Lung (tissue), 17 donors: ENCODE measurements at places on chromosomes 2 and 18. TPM values are rescaled to one million over a fixed set of nuclear protein-coding genes. Genes with fewer than 3 reads are reported as not detected.
A peak's percentile ranks its signal among the peaks of the same experiment; 100 is the strongest.

DNA sequence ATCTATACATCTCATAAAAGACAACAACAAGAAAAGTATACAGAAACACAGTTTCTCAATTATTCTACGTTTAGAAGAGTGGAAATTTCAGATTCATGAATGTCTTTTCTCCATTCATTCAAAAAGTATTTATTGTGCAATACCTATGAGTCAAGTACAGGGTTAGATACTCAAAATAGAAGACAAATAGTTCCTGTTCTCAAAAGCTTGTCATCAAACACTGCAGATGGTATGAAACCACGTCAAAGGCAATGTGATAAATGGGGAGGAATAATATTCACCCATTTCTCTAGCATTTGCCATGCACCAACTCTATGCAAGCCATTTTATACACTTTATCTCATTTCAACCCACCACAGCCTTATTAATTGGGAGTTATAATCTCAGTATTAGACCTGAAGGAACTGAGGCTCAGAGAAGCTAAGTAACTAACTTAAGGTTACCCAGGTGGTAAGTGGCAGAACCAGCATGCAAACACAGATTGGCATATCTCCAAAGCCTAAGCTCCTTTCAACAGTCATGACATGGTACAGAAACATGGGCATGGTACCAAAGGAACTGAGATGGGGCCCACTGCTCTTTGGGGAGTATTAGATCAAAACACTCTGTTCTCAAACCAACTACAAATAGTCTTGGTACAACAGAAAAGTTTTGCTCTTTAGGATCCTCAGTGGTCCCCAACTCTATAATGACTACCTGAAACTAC, 67.2 kb upstream of the NPAS2 start:
- DNase-seq: peak; percentile 19

DNA sequence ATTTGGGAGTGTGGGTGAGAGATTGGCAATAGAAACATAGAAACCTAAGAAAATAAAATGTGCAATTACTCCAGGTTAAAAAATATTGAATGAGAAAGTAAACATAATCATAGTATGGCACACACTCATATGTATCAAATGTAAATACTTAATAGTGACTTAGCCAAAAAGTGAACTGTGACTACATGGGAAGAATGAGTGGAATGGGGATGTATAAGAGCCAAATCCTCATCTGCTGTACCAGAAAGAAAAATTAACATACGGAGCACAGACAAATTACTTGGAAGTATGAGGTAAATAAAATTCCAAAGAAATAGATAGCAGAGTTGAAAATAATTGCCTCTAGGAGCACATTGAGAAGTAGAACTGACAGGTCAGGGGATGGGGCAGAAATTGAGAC, 4.0 kb downstream of the FLACC1 start:
- no peak for DNase-seq

DNA sequence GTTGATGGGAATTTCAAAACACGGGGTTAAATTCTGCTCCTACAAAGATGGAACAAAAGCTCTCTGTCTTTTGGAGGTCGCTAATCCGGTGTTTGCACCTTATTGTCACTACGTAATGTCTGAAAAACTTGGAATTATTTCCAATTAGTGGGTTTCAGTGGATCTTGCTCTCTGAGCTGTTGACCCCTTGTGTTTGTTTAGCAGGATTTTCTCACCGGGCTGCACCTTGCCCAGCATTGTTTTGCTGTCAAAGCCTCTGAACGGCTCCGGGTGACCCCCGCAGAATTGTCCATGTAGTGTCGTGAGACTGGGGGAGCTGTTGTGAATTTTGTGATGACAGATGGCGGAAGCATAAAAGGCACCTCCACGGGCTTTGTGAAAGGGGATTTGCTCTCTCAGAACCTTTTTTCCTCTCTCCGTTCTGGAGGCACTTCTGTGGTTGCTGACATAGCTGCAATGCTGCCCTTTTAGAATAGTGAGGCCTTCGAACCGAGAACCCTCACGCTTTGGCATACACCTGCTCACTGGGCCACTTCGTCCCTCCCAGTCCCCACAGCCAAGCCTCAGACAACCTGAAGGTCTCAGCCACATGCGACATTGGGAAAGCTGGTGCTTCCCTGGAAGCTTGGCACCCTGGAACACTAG, 129.4 kb downstream of the ACOXL start:
- no peak for DNase-seq

- DNase-seq: no peak
Observed at GRCh38 chr2:24253303-24253919, 78.6 kb downstream of the FAM228A start.

DNA sequence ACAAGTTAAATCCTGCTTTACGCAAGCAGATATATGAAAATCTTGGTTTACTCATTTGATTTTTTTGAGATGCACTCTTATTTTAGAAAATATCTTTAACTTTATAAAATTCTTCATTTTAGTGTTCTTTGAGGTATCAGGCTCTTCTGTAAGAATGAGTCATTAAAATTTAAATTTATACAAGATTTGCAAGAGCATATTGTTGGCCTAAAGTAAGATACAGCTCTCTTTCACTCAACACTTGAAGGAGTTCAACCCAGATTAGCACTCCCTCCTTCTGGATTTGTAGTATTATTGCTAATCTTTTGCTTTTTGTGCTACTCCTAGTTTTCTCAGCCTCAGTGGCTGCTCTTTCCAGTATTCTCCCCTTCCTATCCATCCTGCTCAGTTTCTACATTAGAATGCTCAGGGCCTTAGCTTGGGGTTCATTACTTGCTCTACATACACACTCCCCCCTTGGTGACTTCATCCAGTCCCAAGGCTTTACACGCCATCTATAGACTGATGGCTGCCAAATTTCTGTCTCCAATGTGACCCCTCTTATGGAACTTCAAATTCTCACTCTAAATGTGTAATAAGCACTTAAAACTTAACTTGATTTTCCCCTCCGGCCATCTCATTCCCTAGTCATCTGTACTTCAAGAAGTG, 425.3 kb upstream of the FANCL start:
- DNase-seq: no peak

Gene ST6GAL2
- 0.02 TPM for polyA plus RNA-seq

Gene ROCK1
- polyA plus RNA-seq: 22.0 TPM

DNA sequence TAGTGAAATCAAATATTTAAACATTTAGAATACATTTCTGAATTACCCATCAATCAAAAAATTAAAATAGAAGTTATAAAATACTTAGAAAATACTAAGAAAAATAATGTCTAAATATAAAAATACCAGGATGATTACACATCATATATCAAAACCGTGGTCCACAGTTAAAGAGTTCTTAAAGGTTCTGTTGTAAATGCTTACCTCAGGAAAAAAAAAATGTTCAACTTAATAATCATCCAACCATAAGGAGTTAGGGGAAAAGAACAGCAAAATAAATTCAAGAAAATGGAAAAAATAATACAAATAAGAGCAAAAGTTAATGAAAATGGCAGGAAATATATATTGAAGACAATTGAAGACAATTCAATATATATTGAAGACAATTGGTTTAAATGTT, 43.2 kb downstream of the PDE11A start:
- DNase-seq: no peak

- no peak for DNase-seq
Observed at GRCh38 chr2:97880334-97880733, 115.4 kb downstream of the TMEM131 start.
